ENCODE measurements at places on chromosomes 12 and 14. TPM values are rescaled to one million over a fixed set of nuclear protein-coding genes. Genes with fewer than 3 reads are reported as not detected.
A peak's percentile ranks its signal among the peaks of the same experiment; 100 is the strongest.

ACSS3 gene
- total RNA-seq: 1.2 TPM

BIN2 gene
- total RNA-seq: 63.3 TPM

TAS2R30 gene
- 1.7 TPM for total RNA-seq

DEGS2 gene
- total RNA-seq: 0.38 TPM

AKAP3 gene
- 0.76 TPM for total RNA-seq

C12orf50 gene
- 0.09 TPM for total RNA-seq

GRCh38 chr12:6917491-6918231 lies 3.3 kb downstream of the ENO2 start:
- peaks cover 24% of the 10 kb centered on the region for H3K4me1 ChIP-seq
- H3K36me3 ChIP-seq: peaks cover 36% of the 10 kb centered on the region
- no peaks in the 10 kb centered on the region for H3K27me3 ChIP-seq
- no peak for DNase-seq
- H3K27ac ChIP-seq: no peak overlapping the region

DNA sequence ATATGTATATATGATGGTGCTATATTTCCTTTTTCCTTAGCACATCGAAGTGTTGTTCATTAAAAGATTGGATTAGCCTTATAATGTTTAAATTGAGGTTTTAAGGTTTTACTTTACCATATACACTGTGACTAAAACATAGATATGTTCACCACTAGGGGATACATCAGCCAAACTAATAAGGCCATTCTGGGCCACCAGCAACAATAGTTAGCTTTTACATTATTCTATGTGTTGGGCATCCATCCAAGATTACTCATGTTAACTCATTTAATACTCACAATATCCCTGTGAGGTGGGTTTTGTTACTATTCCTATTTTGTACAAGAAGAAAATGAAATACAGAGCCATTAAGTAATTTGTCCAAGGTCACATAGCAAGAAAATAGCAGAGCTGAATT lies 202.6 kb upstream of the AVPR1A start:
- H3K4me1 ChIP-seq: no peaks in the 10 kb centered on the region
- H3K27ac ChIP-seq: no peak overlapping the region
- H3K36me3 ChIP-seq: no peaks in the 10 kb centered on the region
- H3K4me3 ChIP-seq: no peak overlapping the region

DNA sequence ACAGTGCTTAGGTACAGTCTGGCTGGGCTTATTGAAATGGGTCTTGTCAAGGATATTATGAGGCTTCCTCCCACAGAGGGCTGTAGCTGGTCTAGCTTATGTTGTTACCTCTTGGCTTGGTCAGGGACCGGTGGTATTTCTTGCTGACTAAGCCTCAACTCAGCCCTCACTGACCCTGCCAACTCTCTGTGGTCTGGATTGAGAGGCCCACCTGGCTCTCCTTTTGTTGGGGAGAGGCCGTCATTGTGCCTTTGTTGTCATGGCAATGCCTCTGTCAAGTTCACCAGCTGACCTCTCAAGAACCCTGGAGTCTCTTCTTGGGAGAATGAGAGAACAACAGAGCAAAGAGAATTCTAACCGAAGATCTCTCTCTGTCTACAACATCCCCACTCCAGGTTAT lies 245.6 kb upstream of the NPAS3 start:
- H3K4me1 ChIP-seq: no peaks in the 10 kb centered on the region
- DNase-seq: no peak
- no peaks in the 10 kb centered on the region for H3K36me3 ChIP-seq
- no peak overlapping the region for H3K27ac ChIP-seq

DNA sequence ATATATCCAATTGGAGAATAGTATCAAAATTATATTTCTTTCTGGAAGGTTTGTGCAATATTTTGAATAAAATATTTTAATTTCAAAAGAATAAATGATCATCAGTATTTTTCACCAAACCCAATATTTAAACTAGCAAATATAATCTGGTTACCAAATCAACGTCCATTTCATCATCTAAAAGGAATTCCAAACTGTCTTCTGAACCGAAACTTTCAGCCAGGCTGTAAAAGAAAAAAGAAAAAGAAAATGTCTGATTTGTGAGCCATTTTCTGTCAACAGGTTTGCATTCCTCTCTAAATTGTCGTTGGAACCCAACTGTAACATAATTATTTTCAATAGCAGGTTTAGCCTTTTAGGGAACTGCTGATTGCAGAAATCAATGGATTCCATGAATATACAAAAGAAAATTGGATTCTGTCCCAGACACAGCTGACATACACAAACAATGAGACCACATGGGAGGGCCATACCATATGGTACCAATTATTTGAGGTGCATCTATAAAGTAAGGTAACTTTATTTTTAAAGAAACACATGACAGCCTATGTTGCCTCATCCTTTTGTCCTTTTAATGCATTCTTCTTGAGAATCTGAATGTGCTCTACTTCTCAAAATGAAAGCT lies 22.7 kb downstream of the SNRPF start:
- no peak overlapping the region for H3K27ac ChIP-seq
- H3K27me3 ChIP-seq: no peaks in the 10 kb centered on the region
- H3K4me3 ChIP-seq: no peak overlapping the region
- no peaks in the 10 kb centered on the region for H3K36me3 ChIP-seq
- no peaks in the 10 kb centered on the region for H3K4me1 ChIP-seq

- DNase-seq: no peak
- no peaks in the 10 kb centered on the region for H3K27me3 ChIP-seq
- no peak overlapping the region for H3K27ac ChIP-seq
- no peaks in the 10 kb centered on the region for H3K36me3 ChIP-seq
- no peak overlapping the region for H3K4me3 ChIP-seq
Observed at GRCh38 chr12:17793854-17794253, 296.1 kb downstream of the RERGL start.

GRCh38 chr14:32762886-32763285 lies 175.8 kb upstream of the NPAS3 start:
- DNase-seq: no peak
- H3K36me3 ChIP-seq: no peaks in the 10 kb centered on the region
- H3K4me1 ChIP-seq: no peaks in the 10 kb centered on the region
- H3K4me3 ChIP-seq: no peak overlapping the region

GRCh38 chr14:77309131-77309530 lies 11.6 kb downstream of the POMT2 start:
- H3K27me3 ChIP-seq: no peaks in the 10 kb centered on the region
- H3K27ac ChIP-seq: peak overlapping the region; percentile 33
- DNase-seq: peak; percentile 44

GRCh38 chr12:50566066-50566465 lies 61.3 kb downstream of the DIP2B start:
- no peak overlapping the region for H3K4me3 ChIP-seq
- H3K36me3 ChIP-seq: no peaks in the 10 kb centered on the region

DNA sequence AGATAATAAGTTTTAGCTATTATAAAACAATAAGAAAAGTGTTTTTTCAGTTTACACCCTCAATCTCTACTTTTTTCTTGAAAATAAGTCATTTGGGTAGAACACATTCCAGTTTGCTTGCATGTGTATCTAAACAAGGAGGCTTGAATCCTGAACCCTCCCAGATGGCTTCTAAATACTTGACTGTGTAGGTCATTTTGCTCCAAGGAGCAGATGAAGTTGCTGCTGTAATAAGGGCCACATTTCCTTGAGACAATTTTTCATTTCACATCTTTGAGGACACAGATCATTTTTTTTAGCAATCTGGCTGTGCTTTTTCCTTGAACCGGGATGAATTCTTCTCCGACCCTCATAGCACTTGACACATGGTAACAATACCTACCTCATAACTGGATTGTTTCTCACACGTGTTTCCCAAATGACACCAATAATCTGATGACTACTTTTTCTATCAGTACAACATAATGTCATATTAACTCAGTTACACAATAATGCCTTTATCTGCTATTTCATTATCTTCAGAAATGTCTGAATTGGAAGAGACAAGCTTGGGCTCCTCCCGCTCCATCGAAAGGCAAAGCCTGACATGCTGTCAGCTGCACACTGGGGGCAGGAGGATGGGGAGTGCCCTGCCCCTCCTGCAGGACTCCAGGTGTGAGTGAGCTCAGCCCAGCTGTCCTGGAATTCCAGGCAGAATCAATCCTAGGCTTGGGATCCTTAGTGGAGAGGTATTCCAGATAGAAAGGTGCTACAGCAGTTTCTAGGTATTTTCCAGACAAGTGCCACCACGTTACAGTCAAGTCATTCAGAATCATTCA lies 30.9 kb downstream of the GPHB5 start:
- H3K4me3 ChIP-seq: no peak overlapping the region
- H3K27me3 ChIP-seq: peaks cover 2% of the 10 kb centered on the region
- no peaks in the 10 kb centered on the region for H3K4me1 ChIP-seq
- no peaks in the 10 kb centered on the region for H3K36me3 ChIP-seq

DNA sequence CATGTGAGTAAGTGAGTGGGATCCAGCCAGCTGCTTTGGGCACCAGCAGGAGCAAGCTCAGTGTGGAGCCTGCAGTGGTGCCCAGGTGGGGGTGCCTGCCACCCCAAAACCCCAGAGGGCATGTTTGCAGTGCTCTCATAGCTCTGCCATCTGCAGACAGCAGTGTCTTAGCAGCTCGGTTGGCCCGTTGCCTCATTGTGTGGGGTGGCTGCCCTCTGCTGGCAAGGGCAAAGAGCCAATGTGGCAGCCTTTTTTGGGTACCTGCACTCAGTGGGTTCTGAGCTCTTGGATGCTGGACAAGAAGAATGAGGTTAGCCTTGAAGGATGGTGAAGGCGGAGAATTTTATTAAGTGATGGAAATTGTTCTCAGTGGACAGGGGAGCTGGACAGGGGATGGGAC lies 52.3 kb downstream of the NEUROD4 start:
- no peak overlapping the region for H3K4me3 ChIP-seq
- no peaks in the 10 kb centered on the region for H3K4me1 ChIP-seq

DNA sequence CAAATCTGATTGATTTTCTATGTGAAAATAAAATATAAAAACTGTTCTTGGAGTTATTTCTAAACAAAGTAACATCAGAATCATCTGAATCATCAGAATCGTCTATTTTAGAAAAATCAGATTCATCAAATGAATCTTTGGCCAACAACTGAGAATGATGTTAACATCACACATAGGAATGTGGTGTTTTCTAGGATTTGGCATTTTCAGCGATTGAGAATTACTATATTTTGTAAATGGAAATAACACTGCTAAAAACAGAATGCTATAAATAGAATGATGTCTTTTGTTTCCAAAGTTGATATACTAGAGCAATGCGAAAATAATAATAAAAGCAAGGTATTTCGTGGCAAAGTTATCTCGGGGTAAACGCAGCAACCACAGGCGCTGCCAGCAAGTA lies 73.9 kb upstream of the EVL start:
- no peak overlapping the region for H3K4me3 ChIP-seq
- no peaks in the 10 kb centered on the region for H3K36me3 ChIP-seq

DNA sequence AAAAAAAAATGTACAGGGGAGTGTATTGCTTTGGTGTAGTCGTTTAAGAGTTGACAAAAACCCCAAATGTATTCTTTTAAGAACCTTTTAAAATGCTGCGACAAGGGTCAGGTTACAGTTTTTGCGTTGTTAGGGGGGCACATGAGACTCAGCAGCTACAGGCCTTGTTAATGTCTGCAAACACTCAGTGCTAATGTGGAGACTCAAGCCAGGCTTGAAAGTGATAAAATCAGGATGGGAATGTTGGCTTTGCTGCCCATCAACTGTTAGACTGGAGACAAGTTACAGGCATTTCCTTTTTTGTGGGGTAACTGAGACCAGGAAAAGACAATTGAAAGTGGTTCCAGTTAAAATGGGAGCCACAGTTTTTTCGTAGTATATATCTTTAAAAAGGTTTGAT lies 84.8 kb downstream of the PRKCH start:
- peak overlapping the region; percentile 8 for H3K27ac ChIP-seq
- H3K4me1 ChIP-seq: peaks cover 10% of the 10 kb centered on the region
- H3K4me3 ChIP-seq: no peak overlapping the region
- H3K36me3 ChIP-seq: peaks cover 4% of the 10 kb centered on the region
- no peaks in the 10 kb centered on the region for H3K27me3 ChIP-seq

GRCh38 chr14:76289276-76289675 lies 86.7 kb upstream of the ESRRB start:
- no peak overlapping the region for H3K27ac ChIP-seq
- no peak for DNase-seq
- no peaks in the 10 kb centered on the region for H3K4me1 ChIP-seq
- H3K27me3 ChIP-seq: no peaks in the 10 kb centered on the region

- DNase-seq: no peak
- no peaks in the 10 kb centered on the region for H3K27me3 ChIP-seq
- no peaks in the 10 kb centered on the region for H3K36me3 ChIP-seq
- H3K4me1 ChIP-seq: no peaks in the 10 kb centered on the region
Observed at GRCh38 chr12:44296624-44297197, 460.8 kb downstream of the TMEM117 start.

DNA sequence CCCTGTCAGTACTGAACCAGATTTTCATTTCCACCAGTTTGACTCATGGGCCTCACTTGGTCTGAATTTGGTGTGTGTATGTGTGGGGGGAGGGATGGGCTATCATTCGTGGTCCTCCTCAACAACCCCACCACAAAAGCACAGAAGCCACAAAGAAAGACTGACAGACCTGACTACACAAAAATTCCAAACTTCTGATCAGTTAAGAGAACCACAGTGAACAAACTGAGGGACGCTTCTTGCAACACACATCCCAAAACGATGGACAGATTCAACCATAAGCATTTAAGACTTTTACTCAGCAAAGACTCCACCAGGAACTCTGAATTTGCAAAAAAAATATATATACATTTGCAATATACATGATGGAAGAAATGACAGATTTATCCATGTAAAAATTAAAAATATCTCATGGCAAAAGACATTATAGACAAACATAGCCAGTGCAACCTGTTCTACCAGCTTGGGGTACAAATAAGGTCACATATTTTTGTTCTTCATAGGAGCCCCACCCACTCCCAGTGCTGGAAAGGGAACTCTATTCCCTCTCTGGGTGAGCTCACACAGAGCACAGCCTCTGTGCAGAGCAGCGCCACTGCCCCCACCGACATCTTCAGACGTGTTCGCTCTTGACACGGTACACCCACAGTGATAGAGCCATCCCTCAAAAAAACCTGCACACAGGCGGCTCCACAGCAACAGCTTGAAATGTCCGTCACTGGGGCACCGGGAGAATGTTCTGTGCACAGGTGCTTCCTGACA lies 49.7 kb downstream of the JAG2 start:
- no peak overlapping the region for H3K27ac ChIP-seq
- H3K4me1 ChIP-seq: peaks cover 2% of the 10 kb centered on the region
- H3K4me3 ChIP-seq: no peak overlapping the region
- no peaks in the 10 kb centered on the region for H3K27me3 ChIP-seq
- DNase-seq: no peak

- H3K27ac ChIP-seq: no peak overlapping the region
- no peak for DNase-seq
- no peaks in the 10 kb centered on the region for H3K4me1 ChIP-seq
- H3K36me3 ChIP-seq: no peaks in the 10 kb centered on the region
Observed at GRCh38 chr14:82778601-82779000, 1244.9 kb upstream of the SEL1L start.

GRCh38 chr14:104978746-104979691 lies 845 bp upstream of the AHNAK2 start:
- peaks cover 37% of the 10 kb centered on the region for H3K27me3 ChIP-seq
- H3K36me3 ChIP-seq: no peaks in the 10 kb centered on the region
- no peak overlapping the region for H3K27ac ChIP-seq
- peaks cover 15% of the 10 kb centered on the region for H3K4me1 ChIP-seq

- H3K27ac ChIP-seq: no peak overlapping the region
- no peak for DNase-seq
- H3K4me1 ChIP-seq: no peaks in the 10 kb centered on the region
- H3K27me3 ChIP-seq: no peaks in the 10 kb centered on the region
Observed at GRCh38 chr14:43476822-43477221, 1030.3 kb downstream of the FSCB start.

Data from thymus (tissue), 14 donors.